Bladder microvascular endothelial cell (primary cell): ENCODE measurements at places on chromosomes 5 and 9. TPM values are rescaled to one million over a fixed set of nuclear protein-coding genes. Genes with fewer than 3 reads are reported as not detected.

EPB41L4B gene
- 0.16 and 0.57 TPM in 2 replicates for total RNA-seq

CNTNAP3B gene
- total RNA-seq: 43.2 and 361 TPM in 2 replicates

SLC25A2 gene
- total RNA-seq: 0.16 and 0.44 TPM in 2 replicates

PCDHA9 gene
- total RNA-seq: 0.06 TPM in 1 of 2 replicates, not detected in the other

SGCD gene
- total RNA-seq: under 0.01 and 0.38 TPM in 2 replicates

WDR38 gene
- total RNA-seq: not detected in 2 replicates

SEMA6A gene
- 6.6 and 10.5 TPM in 2 replicates for total RNA-seq

IFNA2 gene
- total RNA-seq: not detected in 2 replicates

HSD17B4 gene
- total RNA-seq: 138 and 205 TPM in 2 replicates

TAF1L gene
- total RNA-seq: under 0.01 TPM in 1 of 2 replicates, not detected in the other

PDE8B gene
- total RNA-seq: not detected in 2 replicates

KCNMB1 gene
- under 0.01 TPM in 1 of 2 replicates, not detected in the other for total RNA-seq

ZFP2 gene
- 0.65 and 1.2 TPM in 2 replicates for total RNA-seq

LTC4S gene
- total RNA-seq: 0.32 TPM in 1 of 2 replicates, not detected in the other

RIC1 gene
- 22.3 and 46.3 TPM in 2 replicates for total RNA-seq

BHMT2 gene
- total RNA-seq: 0.16 and 1.3 TPM in 2 replicates

GABRA1 gene
- total RNA-seq: not detected in 2 replicates

GPSM1 gene
- 10.0 and 30.0 TPM in 2 replicates for total RNA-seq

FRRS1L gene
- total RNA-seq: under 0.01 and 0.06 TPM in 2 replicates

PCDHA13 gene
- not detected in 2 replicates for total RNA-seq

LOX gene
- total RNA-seq: 73.7 and 90.4 TPM in 2 replicates

OGN gene
- total RNA-seq: not detected in 2 replicates

DOLK gene
- 24.0 and 33.0 TPM in 2 replicates for total RNA-seq

SH3RF2 gene
- 0.16 and 0.88 TPM in 2 replicates for total RNA-seq

COL15A1 gene
- 18.3 and 28.2 TPM in 2 replicates for total RNA-seq

GFI1B gene
- not detected in 2 replicates for total RNA-seq

GARIN3 gene
- total RNA-seq: not detected in 2 replicates

C1QTNF2 gene
- total RNA-seq: 0.31 TPM in 1 of 2 replicates, not detected in the other

IFNK gene
- total RNA-seq: not detected in 2 replicates

KIAA1958 gene
- 0.32 and 5.4 TPM in 2 replicates for total RNA-seq

FAM13B gene
- 9.9 and 24.5 TPM in 2 replicates for total RNA-seq

SPATA31C1 gene
- not detected in 2 replicates for total RNA-seq

OSTF1 gene
- total RNA-seq: 108 and 111 TPM in 2 replicates

PCDHB7 gene
- total RNA-seq: 0.16 and 1.5 TPM in 2 replicates
